ENCODE measurements at places on chromosomes 1 and 21. TPM values are rescaled to one million over a fixed set of nuclear protein-coding genes. Genes with fewer than 3 reads are reported as not detected.

- no peak for DNase-seq
Observed at GRCh38 chr1:101235216-101235695, 1.6 kb upstream of the S1PR1 start.

GRCh38 chr1:153231785-153232184 is 14.4 kb downstream of the PRR9 start:
- no peak for DNase-seq

GRCh38 chr1:26094076-26094669 is 17.5 kb upstream of the PDIK1L start:
- DNase-seq = no peak

DNA sequence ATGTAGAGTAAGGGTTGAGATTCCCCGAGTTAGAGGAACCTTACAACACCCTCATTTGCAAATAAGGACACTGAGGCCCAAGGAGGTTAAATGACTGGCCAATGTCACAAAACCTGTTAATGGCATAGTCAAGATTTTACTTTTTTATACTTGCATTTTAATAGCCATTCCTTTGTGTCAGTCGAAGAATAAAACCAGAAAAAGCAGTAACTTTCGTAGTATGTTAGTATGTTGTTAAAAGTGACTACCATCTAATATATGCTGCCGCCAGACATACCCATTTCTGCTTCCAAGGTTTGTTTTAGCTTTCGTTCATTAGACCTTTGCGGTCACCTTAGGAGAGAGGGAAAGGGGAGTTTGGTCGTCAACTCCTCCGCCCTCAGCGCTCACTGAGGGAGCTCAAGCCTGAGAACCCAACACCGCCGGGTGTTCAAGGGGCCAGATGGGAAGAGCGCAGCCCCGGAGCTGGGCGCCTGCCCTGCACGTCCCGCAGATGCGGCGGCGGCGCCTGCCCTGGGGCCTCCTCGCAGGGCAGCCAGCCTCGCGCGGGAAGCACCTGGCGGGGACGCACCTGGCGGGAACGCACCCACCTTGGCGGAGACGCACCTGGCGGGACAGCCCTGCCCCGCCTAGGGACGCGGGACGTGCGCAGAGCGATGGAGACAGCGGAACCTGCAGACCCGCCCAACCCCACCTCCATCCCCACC is 466 bp downstream of the VPS26C start:
- no peak for DNase-seq

- no peak for DNase-seq
Observed at GRCh38 chr1:84851839-84852238, 41.2 kb downstream of the LPAR3 start.

DNA sequence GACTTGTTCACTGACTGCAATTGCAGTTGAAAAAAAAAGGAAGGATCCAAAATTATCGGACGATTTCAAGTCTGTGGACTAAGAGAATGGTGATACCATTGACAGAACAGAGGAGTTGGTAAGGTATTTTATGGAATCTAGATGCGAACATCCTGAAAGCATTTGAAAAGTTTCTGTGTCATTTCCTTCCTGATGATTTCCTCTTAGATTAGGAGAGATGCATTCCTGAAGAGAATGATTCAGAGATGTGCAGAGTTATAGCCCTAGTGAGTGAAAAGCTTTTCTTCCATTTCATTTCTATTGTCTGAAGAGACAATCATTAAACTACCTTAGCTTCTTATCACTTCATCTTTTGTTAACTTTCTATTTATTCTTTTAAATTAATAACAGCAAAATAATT is 200.0 kb downstream of the KCNK2 start:
- DNase-seq = no peak

- no peak for DNase-seq
Observed at GRCh38 chr1:218584418-218585155, 239.5 kb downstream of the TGFB2 start.

- DNase-seq = no peak
Observed at GRCh38 chr1:211842518-211842917, 12.0 kb upstream of the LPGAT1 start.

GRCh38 chr1:201641524-201642253 is 102.8 kb downstream of the NAV1 start:
- no peak for DNase-seq

DNA sequence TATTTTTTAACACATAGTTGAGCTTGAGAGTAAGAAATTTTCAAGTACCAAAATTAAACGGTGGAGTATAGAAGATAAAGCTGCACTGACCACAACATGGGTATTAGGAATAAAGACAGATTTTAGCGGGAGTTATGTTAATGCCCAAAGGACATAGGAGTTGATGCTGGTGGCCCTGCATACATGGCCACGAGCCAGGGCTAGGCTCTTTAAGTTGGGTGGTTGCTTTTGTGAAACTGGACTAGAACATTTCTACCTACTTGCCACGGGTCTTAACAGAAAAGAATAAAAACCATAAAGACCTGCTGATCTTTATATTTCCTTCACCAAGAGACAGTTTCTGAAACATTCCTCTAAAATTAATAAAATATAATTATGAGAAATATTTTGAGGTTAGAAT is 14.9 kb downstream of the EDEM3 start:
- DNase-seq = no peak

KRTAP12-2 gene
- not detected for polyA plus RNA-seq

LORICRIN gene
- polyA plus RNA-seq = not detected

SLC22A15 gene
- 0.62 TPM for polyA plus RNA-seq

KCNA2 gene
- polyA plus RNA-seq = 0.71 TPM

Data from forelimb muscle (tissue), 1 donor.